Stimulated activated CD8-positive, alpha-beta memory T cell treated with anti-CD3 and anti-CD28 coated beads, Interleukin-15, amount 100 ng/mL, for 4 hours (primary cell): ENCODE measurements at places on chromosomes 6 and 20.

GRCh38 chr6:146851837-146852236 lies 253.1 kb downstream of the ADGB start:
- DNase-seq, result no peak

GRCh38 chr6:17966451-17966850 lies 21.0 kb downstream of the KIF13A start:
- DNase-seq, result no peak

GRCh38 chr20:1334761-1335160 lies 5.8 kb upstream of the SDCBP2 start:
- no peak for DNase-seq

GRCh38 chr20:4100679-4101078 lies 85.3 kb upstream of the RNF24 start:
- no peak for DNase-seq

DNA sequence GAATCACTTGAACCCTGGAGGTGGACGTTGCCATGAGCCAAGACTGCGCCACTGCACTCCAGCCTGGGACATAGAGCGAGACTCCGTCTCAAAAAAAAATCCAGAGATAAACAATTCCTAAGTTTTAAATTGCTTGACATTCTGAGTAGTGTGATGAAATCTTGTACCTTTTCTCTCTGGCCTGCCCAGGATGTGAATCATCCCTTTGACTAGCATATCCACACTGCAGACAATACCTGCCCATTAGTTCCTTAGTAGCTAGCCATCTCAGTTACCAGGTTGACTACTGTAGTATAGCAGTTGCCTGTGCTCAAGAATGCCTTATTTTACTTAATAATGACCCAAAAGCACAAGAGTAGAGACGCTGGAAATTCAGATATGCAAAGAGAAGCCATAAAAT lies 2.8 kb downstream of the ZFP57 start:
- no peak for DNase-seq

GRCh38 chr20:63980317-63980805 lies 571 bp upstream of the PRPF6 start:
- no peak for DNase-seq

- DNase-seq, result no peak
Observed at GRCh38 chr6:154080461-154081189, 41.6 kb downstream of the OPRM1 start.

DNA sequence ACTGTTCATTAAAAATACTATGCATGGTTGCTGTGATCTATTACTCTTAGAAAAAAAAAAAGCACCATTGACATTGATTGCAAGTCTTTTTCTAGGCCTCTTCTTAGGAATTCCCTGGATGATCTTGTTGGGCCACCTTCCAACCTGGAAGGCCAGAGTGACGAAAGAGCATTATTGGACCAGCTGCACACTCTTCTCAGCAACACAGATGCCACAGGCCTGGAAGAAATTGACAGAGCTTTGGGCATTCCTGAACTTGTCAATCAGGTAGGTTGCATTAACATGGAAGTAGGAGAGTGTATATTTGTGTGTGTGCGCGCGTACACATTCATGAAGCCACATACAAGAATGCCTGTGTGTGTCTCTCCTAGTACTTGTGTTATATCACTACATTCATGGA lies 140.4 kb downstream of the NCOA3 start:
- no peak for DNase-seq

DNA sequence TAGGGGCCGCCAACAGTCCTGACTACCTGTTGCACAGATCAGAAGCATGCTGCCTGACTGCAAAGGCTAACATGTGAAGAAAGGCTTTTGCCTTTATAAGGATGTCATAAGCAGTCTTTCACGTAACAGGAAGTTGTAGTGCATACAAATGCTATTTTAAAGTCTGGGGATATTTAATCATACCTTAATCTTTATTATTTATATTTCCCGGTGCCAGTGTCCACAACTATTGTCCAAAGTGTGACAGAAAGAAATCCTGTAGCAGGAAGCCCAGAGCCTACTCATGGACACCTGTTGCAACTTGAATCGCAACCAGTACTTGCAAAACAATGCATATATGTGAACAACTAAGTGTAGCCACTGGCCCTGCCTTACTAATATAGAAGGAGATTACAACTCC lies 235.8 kb downstream of the ALDH8A1 start:
- DNase-seq, result no peak

GRCh38 chr6:52523378-52524142 lies 53.3 kb downstream of the TRAM2 start:
- no peak for DNase-seq

DNA sequence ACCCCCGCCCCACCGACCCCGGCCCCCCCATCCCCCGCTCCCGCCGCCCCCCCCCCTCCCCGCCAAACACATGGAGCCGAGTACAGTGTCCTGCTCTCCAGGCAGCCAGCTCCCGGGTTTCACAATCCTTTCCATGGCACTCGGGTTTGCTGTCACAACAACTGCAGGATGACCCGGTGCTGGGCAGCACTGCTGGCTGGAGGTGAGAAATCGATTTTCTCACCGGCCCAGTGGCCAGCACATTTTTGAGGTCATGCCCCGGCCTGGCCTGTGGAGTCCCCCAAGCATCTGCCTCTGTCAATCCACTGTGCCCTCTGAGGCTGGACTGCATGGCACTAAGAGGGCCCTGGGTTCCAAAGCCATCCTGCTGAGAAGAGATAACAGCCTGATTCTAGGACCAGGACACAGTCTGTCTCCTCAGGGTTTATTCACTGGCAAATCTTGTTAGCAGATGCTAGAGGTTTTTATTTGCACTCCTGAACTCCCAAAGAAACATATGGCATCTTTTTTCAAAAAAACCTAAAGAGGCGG lies 129.5 kb downstream of the NFATC2 start:
- DNase-seq, result no peak
